ENCODE measurements at places on chromosomes 2 and 18. TPM values are rescaled to one million over a fixed set of nuclear protein-coding genes. Genes with fewer than 3 reads are reported as not detected.

- no peak overlapping the region for H3K27ac ChIP-seq
- no peak for DNase-seq
- no peaks in the 10 kb centered on the region for H3K36me3 ChIP-seq
- no peaks in the 10 kb centered on the region for H3K27me3 ChIP-seq
- H3K4me1 ChIP-seq, result no peaks in the 10 kb centered on the region
These were observed 1260.9 kb upstream of the NRXN1 start for GRCh38 chr2:52292801-52293200.

DNA sequence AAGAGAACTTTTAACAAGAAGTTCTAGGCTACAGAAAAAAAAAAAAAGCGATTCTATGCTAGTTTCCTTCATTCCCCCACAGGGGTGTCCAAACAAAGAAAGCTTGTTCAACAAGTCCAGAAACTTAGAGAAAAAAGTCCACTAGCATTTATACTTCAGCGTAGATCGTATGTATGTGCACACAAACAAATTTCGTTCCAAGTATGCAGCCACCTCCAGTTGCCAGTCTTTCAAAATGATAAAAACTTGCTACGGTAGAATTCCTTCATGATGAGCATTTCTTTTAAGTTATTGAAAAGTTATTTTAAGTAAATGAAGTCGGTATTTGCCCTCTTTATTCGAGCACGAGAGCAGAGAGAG is 3.7 kb upstream of the OTX1 start:
- H3K27me3 ChIP-seq, result no peaks in the 10 kb centered on the region
- no peak for DNase-seq
- H3K4me3 ChIP-seq, result no peak overlapping the region
- no peaks in the 10 kb centered on the region for H3K36me3 ChIP-seq
- no peak overlapping the region for H3K27ac ChIP-seq

DNA sequence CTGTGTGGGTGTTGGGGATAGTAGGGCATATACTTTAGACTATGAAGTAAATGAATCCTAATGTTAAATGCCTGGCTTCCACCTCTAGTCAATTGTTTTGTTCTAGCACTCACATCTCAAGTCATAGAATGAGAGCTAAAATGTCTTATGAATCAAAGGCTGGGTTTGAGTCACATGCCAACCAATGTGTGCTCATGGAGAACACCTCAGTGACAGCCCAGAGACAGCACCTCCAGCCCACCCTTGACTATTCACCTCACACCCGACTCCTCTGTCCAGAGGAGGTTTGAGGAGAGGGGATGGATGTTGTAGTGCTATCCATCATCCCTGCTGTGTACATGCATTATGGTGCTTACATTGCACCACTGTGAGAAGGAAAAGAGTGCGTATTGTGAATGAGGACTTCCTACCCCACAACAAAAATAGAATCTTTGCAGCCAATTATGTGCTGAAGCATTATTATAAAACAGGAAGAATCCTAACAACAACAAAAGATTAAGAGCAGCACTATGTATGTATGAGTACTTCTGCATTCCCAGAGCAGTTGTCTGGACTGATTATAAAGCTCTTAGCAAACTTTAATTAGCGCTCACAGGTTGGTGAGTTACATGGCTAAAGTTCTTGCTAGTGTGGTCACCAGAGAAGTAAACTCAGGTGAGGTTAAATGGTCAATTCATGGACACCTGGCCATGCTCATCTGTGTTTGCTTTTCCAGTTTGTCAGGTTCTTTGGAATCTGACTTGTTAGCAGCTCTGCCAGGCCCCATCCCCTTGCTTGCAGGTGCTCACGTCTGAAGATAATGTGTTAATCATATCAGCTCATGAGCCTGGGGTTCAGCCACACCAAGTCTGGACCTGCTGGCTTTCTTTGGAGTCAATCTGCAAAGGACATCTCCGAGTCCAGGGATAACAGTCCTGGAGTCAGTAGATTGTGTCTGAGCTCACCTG is 55.3 kb upstream of the NABP1 start:
- DNase-seq, result peak; percentile 94
- no peaks in the 10 kb centered on the region for H3K36me3 ChIP-seq
- H3K4me1 ChIP-seq, result peaks cover 91% of the 10 kb centered on the region
- H3K4me3 ChIP-seq, result no peak overlapping the region

Gene CACNB4
- total RNA-seq, result 0.98 TPM

Gene BCL2L11
- 12.4 TPM for total RNA-seq

Measured in PC-9 (cell line).